ENCODE measurements at places on chromosomes 13 and 19.

DNA sequence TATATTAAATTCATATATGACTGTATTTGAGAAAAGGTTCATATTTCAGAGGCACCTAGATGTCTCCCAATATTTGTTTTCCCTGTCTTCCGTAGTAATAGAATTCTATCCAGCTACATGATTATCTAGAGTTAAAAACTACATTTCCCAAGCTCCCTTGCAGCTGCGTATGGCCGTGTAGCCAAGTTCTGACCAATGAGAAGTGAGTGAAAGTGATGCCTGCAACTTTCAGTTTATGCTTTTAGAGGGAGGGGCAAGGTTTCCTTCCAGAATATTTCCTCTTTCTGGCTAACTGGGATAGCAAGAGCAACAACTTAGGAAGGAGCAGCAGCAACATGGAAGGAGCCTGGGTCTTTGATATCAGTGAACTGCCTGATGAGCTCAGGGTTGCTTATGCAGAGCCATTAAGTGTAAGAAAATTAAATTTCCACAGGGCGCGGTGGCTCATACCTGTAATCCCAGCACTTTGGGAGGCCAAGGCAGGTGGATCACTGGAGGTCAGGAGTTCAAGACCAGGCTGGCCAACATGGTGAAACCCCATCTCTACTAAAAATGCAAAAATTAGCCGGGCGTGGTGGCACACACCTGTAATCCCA lies 23.2 kb upstream of the CYP2A13 start:
- DNase-seq: no peak

DNA sequence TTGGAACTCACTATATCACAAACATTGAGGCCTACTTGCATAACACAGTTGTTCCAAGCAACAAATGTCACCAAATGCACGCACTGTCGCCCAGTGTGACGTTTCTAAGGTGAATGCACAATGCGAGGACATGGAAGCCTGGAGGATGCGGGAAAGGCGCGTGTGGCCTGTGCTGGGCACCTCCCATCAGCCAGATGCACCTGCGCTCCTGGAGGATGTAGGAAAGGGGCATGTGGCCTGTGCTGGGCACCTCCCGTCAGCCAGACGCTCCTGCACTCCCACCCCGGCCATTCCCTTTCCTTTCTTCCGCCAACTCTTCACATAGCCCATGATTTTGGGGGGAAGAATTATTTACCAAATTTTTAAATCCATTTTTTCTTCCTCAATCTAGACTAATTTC lies 202.4 kb upstream of the SOX1 start:
- DNase-seq: no peak

GRCh38 chr13:19591864-19592263 lies 30.5 kb upstream of the TPTE2 start:
- no peak for DNase-seq

GRCh38 chr19:48683349-48683748 lies 10.5 kb upstream of the NTN5 start:
- no peak for DNase-seq

DNA sequence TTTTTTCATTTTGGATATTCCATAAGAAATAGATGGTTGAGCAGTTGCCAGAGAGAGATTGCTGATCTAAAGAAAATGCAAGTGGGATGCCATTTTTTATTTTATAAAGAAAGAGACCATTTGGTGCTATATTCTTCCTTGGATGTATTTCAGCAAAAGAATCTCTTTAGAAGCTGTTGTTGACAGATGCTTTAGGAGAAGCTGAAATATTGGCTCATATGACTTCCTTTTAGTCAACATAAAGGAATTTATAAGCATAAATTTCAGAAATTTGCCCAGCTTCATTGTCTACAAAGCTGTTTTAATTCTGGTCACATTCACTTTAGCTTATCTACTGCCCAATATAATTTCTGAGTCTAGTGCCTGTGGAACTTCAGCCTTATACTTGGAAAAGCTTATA lies 36.9 kb downstream of the POLR1D start:
- no peak for DNase-seq

DNA sequence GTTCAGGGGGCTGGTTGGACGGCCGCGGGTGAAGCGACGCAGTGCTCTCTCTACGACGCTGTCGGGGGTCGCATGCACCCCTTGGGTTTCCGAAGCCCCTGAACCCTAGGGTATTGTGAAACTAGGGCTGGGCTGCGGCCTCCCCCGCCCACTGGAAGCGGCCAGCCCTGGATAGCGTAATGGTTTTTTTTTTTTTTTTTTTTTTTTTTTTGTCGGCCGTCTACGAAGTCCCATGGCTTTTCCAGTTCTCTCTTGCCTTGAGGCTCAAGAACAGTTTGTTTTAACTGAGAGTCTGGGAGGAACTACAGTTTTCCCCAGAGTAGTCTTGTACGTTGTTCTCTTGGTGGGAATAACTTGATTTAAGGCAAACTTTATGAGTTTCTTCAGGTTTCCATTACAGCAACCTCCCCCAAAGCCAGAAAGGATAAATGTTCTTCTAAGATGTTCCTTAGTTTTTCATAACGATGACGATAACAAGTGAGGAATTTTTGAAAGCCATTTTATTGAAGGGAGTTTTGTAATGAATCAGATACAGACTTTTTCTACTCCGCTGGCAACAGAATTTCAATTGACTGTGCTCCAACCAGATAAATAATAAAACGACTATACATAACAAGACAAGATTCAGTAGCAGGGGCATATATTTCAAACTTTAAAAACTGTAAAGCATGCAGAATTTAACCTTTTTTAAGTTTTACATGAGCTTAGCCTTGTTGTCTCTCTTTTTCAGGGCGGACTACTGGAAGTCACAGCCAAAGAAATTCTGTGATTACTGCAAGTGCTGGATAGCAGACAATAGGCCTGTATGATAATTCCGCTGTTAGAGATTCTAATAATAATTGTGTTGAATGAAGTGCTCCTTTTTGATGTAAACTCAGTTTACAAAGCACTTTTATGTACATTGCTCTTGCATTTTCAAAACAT lies 867 bp downstream of the WBP4 start:
- no peak for DNase-seq

DNA sequence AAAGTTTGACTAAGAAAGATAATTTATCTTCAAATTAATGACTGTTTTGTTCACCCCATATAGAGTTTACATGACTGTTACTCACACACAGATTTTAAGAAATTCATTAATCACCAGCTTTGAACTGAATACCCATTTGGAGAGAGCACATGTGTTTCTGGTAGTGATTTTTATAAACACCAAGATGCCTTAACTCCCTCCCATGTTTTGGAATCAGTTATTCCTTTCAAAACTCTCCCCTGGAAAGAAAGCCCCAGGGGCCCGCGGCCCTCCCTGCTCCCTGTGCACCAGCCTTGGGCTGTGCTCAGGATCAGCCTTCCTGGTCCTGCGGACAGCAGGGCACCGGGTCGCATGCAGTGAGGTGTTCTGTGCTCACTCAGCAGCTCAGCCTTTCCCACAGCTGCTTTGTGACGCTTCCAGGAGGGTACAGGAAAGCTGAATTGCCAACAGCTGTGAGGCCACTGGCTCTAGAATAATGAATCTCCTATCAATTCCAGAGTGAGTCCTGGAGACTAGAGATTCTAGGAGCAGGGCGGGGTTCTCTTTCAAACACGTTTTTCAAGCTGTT lies 483.2 kb downstream of the EFNB2 start:
- no peak for DNase-seq

DNA sequence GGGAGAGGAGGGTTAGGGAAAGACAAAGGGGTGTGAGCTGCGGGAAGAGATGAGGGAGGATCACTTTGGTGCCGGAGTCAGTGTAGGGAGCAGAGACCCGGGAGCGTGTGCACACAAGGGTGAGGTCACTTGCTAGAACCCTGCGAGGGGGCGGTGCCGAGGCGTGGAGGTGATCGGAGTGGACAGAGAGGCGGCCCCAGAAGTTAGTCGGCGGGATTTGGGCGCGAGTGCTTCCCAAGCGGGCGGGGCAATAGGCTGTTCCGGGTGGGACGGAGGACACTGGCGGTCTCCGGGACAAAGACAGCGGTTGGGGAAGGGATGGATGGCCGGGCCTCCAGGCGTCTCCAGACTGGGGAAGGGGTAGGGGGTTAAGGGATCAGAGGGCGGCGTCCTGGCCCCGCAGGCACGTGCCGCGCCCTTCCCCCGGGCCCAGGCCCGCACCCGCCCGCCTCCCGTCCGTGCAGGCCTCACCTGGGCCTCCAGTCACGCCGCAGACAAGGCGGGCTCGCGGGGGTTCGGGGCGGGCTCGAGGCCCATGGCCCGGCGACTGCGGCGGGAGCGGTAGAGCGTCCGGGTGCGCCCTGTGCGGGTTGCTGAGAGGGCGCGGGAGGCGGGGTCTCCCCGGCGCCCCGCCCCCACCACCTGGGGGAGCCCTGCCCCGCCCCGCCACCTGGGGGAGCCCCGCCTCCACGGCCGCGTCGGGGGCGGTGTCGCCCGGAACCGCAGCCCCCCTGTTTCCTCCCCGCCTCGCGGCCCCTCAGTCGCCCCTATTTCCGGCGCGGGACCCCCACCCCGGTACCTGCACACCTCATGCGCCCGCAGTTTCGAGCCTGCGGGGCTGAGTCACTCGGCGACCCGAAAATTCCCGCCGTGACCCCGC lies at the start of gene LPAR2:
Gene LPAR2, minus strand, starts transcription at position 600 of the 880 bp plus-strand sequence. CDS start 945 bp downstream, outside the sequence.
- DNase-seq: peak; percentile 50

DNA sequence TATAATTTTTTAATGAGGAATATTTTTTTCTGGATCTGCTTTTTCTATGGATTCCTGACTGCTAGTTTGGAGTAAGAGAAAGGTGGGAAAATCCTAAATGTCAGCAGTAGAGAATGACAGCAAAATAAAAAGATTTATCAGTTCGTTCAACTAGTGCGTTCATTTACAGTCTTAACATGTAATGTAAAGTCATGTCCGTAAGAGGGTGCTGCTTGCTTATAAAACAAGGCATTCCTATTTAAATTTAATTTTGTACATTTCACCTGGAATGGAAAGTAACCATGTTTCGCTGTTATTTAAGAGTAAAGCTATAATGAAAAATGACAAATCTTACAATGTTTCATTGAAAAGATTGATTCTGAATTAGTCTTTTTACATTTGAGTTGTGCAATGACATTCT lies 76.6 kb downstream of the ZMYM2 start:
- no peak for DNase-seq

DNA sequence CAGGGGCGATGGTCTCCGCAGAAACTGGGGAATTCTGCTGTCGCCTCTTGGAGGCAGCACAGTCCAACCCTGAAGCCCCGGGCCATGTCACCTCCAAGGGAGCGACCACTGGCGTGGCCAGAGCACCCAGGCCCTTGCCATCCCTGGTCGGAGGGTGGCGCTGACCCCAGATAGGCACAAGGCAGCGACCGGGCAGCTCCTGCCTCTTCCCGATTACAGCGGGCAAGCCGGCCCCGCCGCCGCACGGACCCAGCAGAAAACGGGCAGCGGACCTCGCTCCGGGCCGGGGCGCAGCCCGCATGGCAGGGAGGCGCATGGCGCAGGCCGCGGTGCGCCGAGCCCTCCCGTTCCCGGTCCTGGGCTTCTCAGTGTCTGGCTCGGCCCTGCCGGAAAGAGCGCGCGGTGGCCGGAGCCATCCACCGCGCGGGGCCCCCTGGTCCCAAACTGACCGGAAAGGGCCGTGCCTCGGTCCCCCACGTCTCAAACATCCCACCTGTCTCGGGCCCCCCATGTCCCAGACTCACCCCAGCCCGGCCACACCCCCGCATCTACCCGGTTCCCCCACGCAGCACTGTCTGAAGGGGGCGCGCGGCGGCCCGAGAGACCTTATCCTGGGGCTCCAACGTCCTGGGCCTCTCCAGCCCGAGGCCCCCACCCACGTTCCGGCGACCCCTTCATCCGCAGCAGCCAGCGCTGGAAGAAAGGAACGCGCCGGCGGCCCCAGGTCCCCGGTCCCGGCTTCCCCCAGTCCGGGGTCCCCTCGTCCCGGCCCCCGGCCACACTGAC lies 727 bp downstream of the CERS1 start:
- DNase-seq: no peak

- no peak for DNase-seq
Measured at GRCh38 chr13:20988033-20988908, 73.1 kb downstream of the LATS2 start.

DNA sequence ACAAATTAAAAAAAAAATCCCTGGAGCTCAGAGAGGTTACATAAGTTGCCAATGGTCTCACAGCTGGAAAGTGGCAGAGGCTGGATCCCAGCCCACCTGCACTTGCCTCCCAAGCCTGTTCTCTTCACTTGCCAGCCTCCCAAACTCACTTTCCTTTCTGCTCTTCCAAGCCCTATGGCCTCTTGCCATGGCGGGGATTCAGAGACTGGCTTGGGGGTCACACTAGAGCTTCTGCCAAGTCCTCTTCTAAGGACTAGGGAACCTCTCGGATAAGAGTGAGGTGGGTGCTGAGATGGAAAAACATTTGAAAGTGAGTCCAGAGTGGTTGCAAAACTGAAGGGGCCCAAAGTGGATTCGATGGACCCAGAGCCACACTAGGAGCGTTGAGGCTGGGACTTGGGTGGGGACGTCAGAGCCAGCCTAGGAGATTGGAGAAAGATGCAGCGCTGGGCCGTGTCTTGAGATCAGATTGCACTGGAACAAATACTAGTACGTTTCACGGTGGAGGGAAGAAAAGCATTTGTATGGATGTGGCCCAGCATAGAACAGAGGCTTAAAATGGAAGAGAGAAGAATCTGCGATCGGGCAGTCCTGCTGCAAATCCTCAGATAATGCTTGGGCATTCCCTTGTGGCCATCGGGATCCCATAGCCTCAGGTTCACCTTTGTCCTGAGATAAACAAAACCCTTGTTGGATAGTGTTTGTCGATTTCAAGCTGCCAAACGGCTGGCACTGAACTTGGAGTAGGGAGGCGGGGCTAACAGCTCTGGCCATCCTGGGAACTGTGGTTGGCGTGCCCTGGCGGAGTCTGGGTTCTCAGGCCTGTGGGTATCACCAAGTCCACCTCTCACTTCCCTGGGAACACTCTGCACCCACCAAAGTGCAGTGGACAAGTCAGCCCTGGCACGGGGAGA lies 84.8 kb downstream of the ING1 start:
- no peak for DNase-seq

DNA sequence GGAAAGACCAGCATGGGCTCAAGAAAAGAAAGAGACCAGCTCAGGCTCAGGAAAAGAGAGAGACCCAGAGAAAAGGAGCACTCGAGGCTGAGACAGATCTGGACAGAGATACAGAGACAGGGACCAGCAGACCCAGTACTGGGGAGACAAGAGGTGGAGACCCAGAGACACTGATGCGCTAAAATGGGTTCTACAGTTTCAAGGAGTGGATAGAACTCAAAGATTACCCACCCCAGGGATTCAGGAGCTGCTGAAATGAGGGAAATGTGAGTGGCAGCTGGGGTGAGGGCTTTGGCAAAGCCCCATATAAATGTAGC lies 609 bp upstream of the ZSCAN18 start:
- DNase-seq: no peak

DNA sequence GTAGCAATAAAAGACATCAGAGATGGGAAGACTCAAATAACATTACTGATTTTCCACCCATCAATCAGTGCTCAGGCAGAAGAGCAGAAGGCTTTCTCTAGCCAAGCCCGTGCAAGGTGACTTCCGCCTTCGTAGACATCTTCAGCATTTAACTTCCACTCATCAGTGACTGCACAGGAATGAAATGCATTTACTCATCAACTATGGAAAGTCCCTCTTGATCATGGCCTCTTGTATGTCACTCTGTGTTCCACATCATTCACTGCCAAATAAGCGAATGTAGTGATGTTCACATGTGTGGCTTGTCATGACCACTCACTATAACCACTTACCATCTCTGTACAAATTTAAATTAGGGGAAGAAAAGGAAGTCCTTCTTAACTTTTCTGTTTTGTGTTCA lies 49.4 kb downstream of the SACS start:
- no peak for DNase-seq

GRCh38 chr13:69872321-69873047 lies 235.1 kb upstream of the ATXN8OS start:
- no peak for DNase-seq

GRCh38 chr13:23822252-23822824 lies 66.9 kb downstream of the MIPEP start:
- no peak for DNase-seq

GRCh38 chr19:8832132-8833021 lies at the start of the genes MBD3L1 and ZNF558:
Gene MBD3L1, plus strand, starts transcription at chr19:8832377. Its CDS starts 10,302 bp downstream, at chr19:8842679.
Gene ZNF558, minus strand, starts transcription at chr19:8832304. Its CDS starts 9,645 bp downstream, at chr19:8822659.
- peak; percentile 92 for DNase-seq
